ENCODE measurements at places on chromosomes 3 and 15. TPM values are rescaled to one million over a fixed set of nuclear protein-coding genes. Genes with fewer than 3 reads are reported as not detected.
A peak's percentile ranks its signal among the peaks of the same experiment; 100 is the strongest.

DNA sequence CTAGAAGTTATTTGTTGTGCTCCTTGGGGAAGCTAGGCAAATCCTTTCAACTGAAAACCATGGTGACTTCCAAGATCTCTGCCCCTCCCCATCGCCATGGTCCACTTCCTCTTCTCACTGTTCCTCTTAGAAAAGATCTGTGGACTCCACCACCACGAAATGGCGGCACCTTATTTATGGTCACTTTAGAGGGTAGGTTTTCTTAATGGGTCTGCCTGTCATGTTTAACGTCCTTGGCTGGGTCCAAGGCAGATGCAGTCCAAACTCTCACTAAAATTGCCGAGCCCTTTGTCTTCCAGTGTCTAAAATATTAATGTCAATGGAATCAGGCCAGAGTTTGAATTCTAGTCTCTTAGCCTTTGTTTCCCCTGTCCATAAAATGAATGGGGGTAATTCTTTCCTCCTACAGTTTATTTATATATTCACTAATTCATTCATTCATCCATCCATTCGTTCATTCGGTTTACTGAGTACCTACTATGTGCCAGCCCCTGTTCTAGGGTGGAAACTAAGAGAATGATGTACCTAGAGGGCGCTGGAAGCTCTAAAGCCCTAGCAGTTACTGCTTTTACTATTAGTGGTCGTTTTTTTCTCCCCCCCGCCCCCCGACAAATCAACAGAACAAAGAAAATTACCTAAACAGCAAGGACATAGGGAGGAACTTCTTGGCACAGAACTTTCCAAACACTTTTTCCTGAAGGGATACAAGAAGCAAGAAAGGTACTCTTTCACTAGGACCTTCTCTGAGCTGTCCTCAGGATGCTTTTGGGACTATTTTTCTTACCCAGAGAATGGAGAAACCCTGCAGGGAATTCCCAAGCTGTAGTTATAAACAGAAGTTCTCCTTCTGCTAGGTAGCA is 657 bp downstream of the PATL2 start:
- DNase-seq, result no peak

GRCh38 chr15:28098766-28099554 is at the start of gene OCA2:
Gene OCA2, minus strand, starts transcription at chr15:28099315. Its CDS starts 17,441 bp downstream, at chr15:28081874.
- DNase-seq, result peak; percentile 53

Gene FMN1
- 5.7 TPM for total RNA-seq

Gene DTX3L
- 14.7 TPM for total RNA-seq

Gene PPP1R14D
- not detected for total RNA-seq
